ENCODE measurements at places on chromosomes 3 and 15.

GRCh38 chr15:63970621-63971426 lies 75.5 kb downstream of the DAPK2 start:
- DNase-seq = no peak

GRCh38 chr3:61617651-61618050 lies 56.3 kb downstream of the PTPRG start:
- no peak for DNase-seq

DNA sequence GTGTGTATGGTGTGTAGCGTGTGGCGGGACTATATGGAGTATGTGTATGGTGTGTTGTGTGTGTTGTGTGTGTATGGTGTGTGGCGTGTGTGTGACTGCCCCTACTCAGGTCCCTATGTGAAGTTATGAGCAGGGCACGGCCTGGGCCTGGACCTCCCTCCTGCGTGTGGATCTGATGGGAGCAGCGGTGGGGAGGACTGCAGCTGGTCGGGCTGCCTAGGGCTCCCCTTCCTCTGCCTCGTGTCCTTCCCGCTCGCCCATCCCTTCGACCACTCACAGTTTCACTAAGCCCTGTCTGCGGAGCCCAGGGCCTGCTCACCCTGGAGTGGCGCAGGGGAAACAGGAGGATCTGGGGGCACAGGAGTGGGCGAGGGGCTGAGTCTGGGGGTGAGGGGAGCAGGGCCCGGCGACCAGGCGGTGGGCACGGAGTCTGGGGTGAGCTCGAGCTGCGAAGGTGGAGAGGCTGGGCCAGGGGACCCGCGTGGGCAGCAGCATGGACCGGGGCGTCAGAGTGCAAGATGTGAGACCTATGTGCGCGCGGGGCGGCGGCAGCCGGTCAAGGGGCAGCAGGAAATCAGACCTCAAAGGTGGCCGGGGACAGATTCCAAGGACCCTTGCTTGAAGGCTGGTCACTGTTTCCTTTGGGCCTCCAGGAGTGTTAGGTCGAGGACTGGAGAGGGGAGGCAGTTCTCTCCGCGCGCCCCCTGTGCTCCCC lies 26.6 kb downstream of the GABRA5 start:
- DNase-seq = no peak

DNA sequence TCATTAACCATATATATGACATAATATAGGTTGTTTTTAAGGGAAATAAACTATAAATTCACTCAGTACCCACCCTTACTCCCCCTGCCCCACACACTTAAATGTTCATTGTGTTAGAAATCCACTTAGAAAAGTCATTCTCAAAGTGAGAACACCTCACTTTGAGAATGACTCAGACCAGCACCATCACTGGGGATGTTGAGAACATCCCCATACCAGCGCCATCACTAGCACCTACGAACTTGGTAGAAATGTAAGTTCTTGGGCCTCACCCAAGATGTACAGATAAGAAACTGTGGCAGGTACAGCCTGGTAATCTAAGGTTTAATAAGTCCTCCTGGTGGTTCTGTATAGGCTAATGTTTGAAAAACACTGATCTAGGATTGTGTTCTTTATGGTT lies 362.6 kb downstream of the LPP start:
- no peak for DNase-seq

DNA sequence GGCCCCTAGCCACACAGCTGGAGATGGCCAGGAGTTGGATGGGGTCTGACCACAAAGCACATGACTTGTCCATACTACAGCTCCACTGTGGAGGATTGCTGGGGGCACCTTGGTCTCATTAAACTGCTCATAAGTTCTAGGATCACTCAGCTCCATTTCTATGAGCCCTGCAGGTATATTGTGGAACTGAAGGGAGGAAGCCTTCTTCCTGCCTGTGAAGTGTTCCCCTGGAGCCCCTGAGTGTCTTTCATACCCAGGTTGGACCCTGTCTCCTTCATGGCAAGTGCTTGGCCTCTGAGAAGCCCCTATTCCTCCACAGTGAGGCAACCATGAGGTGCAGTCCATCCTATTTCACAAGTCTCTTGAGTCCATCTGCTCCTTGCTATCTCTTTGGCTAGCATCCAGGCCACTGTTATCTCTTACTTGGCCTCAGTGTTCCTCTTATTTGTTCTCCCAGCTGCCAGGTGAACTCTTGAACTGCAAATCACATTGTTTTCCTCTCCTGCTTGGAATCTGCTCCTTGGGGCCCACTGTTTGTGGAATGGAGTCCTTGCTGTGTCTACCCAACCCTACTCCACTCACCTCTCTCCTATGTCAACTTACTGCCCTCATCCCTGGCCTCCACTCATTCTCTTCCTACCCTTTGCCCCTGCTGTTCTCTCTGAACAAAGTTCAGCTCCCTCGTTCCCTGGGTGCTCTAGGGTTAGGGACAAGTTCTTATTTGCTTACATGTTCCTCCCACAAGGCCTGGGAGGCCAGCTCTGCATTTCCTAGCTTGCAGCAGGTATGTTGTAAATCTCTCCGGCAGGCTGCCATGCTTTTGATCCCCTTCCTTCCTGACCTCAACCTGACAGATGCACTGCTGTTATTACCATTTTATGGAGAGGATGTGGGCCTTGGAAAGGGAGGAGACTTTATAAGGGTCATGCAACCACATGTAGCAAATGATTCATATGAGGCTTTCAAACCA lies 1.2 kb downstream of the ACOX2 start:
- no peak for DNase-seq

DNA sequence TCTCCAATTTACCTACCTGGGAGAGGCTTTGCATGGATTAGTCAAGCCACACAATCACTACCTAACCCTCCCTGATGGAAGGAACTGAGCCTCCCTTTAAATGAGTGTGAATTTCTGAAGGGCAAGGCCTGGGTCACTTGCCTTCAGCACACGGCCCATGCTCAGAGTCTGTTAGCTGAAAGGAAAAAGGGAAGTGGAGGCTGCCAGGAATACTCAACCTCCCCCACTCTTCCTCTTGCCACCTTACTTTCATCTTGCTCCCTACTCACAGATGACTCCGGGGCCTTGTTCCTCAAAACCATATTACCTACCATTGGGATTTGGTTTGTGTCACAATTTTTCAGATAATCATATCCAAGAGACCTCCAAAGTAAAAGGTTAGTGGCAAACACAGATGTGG lies 220.0 kb downstream of the ABHD5 start:
- DNase-seq = no peak

GRCh38 chr15:95658799-95659198 lies 671.7 kb upstream of the NR2F2 start:
- no peak for DNase-seq

GRCh38 chr15:65055201-65055870 lies 10.1 kb downstream of the SLC51B start:
- DNase-seq = no peak

- peak; percentile 70 for DNase-seq
Measured at GRCh38 chr15:39786447-39787056, 3.9 kb upstream of the FSIP1 start.
